ENCODE measurements at places on chromosomes 13 and 19.

DNA sequence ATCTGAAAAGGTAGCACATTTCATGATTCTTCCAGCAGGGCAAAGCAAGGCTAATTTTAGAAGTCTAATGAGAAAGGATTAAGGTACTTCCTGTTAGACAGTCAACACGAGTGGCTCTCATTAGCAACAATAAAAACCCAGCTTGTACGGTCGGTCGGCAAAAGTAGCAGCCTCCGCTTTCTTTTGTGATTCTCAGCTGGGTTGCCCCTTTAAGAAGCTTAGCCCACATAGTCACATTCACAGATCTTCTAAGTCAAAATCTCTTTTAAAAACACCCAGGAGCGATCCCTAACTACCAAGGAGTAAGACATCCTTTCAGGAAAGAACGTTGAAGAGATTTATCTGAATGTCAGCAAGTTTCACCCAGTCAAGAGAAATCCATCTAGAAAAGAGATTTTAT, 684.8 kb downstream of the DIAPH3 start:
- DNase-seq, result no peak

- no peak for DNase-seq
Observed at GRCh38 chr19:18204394-18205199, 755 bp upstream of the RAB3A start.

DNA sequence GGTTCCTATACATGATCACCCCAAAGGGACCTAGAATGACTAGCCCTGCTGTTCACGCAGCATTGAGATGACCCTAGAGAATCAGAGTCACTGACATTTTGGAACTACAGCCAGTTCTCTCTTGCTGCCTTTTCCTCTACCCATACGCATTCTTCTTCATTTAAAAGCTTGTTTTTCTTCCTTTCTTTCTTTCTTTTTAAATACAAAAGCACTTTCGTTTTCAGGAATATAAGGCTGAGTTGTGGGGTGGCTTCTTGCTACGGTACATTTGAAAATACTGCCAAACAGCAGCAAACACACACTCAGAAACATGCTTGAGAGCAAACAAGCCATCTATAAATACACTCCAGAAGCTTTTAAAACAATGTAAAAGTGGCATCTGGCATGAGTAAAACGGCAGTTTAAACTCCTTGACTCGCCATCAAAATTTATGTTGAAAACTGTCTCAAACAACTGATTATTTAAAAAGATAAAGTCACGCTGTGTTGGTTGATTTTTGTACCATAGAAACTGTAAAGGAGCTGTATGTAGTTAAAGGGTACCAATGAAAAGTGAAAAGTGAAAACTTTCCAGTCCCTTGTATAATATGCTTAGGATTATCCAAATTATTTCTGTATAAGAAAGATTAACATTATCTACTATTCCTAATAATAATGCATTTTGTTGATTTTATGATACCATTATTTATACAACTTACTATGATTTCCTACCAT, 95.6 kb downstream of the PCDH9 start:
- DNase-seq, result peak; percentile 0

DNA sequence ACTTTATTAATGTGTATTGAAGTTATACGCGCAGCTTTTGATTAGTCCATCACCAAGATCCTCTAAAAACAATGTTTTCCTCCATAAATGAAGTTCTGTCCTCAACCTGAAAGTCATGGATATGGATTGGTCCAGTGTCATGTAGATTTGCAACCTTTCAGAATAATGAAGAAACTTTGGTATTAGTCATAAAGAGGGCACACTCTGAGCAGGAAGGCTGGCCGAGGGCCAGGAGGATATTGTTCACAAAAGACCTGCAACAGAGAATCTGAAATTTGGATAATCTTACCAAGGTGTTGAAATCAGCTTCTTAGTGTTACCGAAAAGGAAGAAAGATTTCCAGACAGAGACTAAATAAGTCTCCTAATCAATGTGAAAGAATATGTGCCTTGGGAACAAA, 20.7 kb downstream of the CLDN10 start:
- DNase-seq, result peak; percentile 22

DNA sequence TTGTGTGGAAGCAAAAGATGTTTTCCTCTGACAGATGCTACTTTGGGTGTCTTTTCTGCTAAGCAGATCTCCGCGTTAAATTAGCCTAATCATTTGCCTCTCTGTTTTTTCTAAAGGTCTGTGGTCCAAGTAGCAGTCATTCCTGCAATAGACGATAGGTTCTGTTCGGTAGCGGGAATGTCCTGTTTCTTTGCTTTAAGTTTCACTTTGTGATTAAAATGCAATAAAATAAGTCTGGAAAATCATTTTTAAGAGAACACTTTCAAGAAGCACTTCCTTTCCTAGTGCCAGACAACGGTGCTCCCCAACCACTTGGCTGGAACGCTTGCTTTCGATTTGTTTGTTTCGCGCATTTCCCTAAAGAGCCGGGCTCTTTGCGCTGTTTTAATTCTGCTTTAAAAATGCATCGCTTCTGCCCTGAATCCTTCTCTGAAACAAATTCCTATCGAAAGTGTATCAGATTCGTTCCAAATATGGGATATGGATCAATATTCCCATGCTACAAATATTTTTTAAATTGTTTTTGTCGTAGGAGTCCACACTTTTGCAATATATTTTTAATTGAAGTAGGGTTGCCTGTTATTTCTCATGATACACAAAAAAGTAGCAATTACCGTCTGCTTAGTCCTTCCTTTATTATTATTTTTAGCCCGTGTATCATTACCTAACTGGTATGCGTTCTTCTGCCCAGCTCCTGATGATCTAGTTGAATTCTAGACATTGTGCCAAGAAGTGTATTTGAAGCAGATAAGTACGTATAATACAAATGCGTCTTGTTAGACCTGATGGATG, 14.2 kb downstream of the ZIC2 start:
- no peak for DNase-seq

DNA sequence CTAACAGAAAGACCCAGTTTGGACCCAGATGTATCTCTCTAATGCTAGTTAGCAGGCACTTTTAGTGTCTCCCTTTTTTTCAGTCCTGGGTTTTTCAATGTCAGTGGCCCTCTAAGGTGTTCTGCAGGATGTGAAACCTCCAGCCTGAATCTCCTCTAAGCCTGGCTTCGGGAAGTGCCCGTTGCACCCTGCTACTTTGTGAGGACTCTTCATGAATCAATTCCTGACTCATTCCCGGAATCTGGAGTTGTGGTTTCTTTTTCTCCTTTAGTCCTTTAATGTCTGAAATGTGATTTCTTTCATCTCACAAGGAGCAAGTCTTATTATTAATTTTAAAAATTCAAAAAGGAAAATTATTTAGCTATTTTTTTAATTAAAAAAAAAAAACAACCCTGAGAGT, 116.0 kb downstream of the ZNF536 start:
- DNase-seq, result peak; percentile 62

DNA sequence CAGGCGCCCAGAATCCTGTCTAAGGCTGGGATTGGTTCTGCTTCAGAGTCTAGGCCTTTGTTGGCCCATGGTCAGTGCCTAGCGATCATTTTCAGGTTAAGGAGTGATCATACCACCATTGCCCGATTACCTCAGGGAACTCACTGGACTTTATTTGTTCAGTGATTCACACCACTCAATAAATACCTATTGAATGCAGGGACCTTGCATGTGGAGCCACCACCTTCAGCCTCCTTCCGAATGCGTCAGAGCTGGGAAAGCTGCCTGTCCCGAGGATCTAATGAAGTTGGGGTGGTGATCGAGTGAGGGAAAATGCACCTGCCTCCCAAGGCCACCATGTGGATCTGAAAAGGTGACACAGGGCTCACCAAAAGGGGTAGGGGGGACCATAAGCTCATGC, 40.0 kb upstream of the POU2F2 start:
- DNase-seq, result no peak

DNA sequence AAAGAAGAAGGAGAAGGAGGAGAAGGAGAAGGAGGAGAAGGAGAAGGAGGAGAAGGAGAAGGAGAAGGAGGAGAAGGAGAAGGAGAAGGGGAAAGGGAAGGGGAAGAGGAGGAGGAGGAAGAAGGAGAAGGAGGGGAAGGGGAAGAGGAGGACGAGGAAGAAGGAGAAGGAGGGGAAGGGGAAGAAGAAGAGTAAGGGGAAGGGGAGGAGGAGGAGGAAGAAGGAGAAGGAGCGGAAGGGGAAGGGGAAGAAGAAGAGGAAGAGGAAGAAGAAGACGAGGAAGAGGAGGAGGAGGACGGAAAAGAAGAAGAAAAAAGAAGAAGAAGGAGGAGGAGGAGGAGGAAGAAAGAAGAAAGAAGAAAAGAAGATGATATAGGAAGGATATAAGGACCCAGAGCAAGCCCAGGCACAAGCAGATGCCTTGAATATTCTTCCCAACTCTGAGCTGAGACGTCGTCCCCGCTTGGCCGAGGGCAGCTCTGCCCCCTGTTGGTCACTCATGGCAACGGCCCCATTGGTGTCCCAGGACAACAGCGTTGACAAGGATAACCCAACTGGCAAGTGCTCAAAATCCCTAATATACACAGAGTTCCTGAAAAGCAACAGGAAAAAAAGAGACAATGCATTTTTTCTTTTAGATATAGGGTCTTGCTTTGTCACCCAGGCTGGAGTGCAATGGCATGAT, 30.6 kb upstream of the IGSF23 start:
- peak; percentile 35 for DNase-seq

- DNase-seq, result peak; percentile 74
Observed at GRCh38 chr19:49677901-49678674, 1.0 kb downstream of the PRMT1 start.

DNA sequence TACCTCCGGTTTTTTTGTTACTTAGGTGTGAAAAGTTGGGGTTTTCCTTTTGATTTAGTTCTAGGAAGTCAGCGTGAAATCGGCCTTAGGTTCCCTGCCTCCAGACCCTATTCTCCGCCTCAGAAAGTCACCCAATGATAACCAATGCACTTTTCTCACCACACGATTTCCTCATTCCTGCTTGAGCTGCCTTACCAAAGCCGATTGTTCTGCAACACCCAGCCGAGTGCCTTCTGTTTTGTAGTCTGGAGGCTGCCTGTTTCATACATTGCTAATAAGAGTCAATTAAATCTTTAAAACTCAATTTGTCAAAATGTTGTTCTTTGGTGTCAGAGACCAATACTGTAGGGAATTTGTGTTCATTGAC, 39.7 kb downstream of the GJA3 start:
- DNase-seq, result no peak

- DNase-seq, result no peak
Observed at GRCh38 chr13:113667771-113668490, 912 bp downstream of the GRK1 start.

DNA sequence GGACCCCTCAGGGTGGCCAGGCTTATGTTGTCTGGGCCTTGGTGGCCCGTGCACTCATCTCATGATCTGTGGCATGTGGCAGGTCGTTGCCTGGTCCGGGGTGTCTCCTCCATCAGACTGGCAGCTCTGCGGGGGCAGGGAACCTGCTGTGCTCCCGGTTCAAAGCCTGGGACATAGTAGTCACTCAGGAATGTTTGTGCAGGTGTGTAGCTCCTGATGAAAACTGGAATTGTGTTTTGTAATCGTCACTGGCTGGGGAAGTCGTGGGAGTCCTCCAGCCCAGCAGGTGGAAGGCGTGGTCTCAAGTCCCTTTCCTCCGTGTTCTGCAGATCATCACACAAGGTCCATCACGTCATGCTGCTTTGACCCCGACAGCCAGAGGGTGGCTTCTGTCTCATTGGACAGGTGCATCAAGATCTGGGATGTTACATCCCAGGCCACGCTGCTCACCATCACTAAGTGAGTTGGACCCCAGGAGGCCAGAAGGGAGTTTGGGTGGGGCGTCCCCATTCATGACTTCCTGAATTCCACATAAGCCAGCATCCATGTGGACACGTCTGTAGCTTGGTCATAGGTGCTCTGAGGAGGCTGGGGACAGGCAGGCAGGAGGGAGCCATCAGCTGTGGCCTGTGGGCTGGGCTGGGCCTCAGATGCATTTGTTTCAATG, 19.1 kb downstream of the WDR88 start:
- no peak for DNase-seq

GRCh38 chr19:32852216-32852615, 17.4 kb downstream of the SLC7A9 start:
- DNase-seq, result no peak

GRCh38 chr19:4582980-4583842, 23.7 kb upstream of the SEMA6B start:
- no peak for DNase-seq

Data from fibroblast of skin of right biceps (primary cell).